Stimulated activated CD4-positive, alpha-beta T cell treated with anti-CD3 and anti-CD28 coated beads, TNF-alpha, amount 100 ng/mL, for 48 hours (primary cell): ENCODE measurements at places on chromosomes 1 and 21.

DNA sequence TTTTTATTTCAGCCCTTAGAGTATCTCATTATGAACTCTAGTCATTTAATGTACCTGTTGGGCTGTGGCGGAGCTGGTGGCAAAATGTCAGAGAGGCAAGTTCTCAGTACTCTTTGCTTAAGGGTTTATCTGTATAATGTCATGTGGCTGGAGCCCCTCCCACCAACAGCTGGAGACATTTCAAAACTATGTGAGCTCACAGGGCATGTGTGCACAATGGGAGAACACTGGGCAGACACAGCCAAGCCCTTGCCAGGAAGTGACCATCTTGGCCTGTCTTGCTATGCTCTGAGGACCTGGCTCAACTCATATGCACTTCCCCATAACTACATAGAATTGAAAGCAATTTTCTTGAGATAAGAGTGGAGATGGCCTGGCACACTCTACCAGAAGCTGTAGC, 296.4 kb downstream of the PTPRU start:
- DNase-seq = no peak

DNA sequence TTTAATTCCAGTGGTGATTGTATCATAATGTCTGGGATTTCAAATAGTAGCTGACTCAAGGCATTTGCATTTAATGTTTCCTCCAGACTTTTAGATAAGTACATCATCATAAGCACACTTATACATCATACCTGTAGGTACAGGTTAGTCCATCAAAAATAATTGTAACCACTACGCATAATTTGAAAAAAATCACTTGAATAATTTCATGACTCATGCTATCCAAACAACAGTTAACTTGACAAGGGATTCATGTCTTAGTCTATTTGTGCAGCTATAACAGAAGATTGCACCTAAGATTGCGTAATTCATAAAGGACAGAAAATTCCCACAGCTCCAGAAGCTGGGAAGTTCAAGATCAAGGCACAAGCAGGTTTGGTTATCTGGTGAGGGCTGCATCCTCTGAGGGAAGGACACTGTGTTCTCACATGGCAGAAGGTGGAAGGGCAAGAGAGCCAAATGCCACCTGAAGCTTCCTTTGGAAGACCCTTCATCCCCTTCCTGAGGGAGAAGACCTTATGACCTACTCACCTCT, 801.7 kb upstream of the BRINP3 start:
- no peak for DNase-seq

DNA sequence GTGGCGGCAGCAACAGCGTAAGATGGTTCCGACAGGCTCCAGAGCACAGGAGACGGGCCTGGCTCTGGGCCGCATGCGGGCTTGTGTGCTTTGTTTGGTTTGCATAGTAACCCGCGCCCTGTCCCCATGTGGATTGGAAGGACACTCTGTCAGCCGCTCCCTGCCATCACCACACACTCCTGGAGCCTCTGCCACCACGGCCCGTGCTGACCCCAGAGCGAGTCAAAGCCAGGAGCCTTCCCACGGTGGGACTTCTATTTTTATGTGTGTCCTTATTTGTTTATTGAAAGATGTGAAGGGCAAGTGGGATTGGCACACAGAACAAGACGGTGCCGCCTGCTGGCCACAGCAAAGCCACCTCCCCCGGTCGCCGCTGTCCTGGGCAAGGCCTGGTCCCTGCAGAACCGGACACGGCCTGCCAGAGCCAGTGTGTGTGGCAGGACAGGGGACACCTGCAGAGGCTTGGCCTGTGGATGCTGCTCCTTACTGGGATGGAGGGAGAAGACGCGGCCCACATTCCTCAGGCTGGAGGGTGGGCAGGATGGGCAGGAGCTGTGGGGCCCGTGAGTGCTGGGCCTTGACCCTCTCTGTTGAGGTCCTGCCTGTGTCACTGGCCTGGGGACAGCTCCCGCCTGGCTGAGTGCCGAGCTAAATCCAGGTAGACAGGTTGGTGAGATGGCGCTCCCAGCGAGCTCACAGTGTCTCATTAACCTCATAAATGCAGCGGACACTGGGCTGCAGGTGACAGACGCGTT, 64.4 kb downstream of the AGPAT3 start:
- DNase-seq = no peak

- DNase-seq = no peak
Observed at GRCh38 chr1:208180421-208180820, 63.8 kb downstream of the PLXNA2 start.

DNA sequence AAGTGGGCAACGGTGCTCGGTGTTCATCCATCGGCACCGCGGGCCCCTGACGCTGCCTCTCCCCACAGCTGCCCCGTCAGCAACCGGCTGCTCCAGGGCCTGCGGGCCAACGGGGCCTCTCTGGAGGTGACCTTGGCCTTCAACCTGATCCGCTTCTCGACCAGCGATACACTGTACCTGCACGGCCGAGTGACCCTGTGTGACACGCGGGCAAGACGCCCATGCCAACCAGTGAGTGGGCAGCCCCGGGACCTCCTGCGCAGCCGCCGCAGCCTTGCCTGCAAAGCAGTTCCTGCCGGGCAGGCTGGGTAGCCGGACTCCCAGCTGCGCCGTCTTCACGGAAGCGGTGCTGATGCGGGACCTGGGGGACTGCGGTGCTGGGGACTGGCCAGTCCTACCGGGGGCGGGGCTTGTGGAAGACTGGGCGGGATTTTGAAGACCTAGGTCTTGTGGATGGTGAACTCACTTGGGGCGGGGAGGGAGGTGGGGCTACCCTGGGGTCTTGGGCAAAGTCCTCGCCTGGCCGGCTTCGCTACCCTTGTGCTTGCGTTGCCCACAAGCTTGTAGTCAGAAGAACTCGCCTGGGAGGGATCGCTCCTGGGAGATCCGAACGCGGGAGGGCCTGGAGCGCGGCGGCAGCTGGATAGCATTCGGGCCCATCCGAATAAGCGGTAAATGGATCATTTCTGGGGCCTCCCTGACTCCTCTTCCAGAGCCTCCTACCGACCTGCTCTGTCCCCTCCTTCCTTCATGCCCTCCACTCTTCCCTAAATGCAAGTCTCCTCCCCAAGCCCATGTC, 8.8 kb upstream of the CEP85 start:
- peak; percentile 12 for DNase-seq

DNA sequence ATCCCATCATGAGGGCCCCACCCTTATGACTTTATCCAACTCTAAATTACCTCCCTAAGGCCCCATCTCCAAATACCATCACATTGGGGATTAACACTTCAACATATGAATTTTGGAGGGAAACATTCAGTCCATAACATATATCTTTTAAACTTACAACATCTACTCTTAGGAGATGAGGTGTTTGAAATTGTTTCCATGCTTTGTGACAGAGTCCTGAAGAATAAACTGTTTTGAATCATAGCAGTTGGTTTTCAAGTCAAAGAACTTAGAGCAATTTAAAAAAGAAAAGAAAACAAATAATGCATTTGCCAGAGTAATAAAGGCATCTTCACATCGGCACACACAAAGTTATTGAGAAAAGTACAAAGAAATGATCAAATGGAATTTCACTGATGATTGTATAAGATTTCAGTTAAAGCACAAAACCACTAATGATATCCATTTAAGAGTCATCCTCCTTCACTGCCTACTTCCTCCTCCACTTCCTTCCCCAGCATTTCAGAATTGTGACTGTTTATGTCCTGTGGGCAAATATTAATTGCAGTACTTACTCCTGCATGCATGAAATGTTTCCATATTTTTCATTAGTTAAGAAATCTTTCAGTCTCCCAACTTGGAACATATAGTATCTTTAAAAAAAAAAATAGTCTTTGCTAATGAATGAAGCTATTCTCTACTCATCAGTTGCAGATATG, 202.0 kb downstream of the LRRC40 start:
- DNase-seq = no peak
